ENCODE measurements at places on chromosomes 3 and 15. TPM values are rescaled to one million over a fixed set of nuclear protein-coding genes. Genes with fewer than 3 reads are reported as not detected.
A peak's percentile ranks its signal among the peaks of the same experiment; 100 is the strongest.

The MCF2L2 gene
- polyA plus RNA-seq, result 2.1 TPM

The TM4SF1 gene
- not detected for polyA plus RNA-seq

The ARHGAP31 gene
- 3.4 TPM for polyA plus RNA-seq

DNA sequence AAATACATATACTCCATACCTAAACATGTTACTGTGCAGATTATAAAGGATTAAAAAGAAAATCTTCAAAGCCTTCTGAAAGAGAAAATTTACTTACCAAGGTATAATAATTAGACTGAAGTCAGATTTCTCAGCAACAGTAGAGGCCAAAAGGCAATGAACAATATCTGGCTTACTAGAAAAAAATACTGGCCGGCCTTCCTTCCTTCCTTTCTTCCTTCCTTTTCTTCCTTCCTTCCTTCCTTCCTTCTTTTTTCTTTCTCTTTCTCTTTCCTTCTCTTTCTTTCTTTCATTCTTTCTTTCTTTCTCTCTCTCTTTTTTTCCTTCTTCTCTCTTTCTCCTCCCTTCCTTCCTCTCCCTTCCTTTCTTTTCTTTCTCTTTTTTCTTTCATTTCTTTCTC lies 209.6 kb downstream of the KCNH8 start:
- no peak for DNase-seq
- H3K4me1 ChIP-seq, result no peaks in the 10 kb centered on the region
- H3K4me3 ChIP-seq, result no peak overlapping the region
- H3K36me3 ChIP-seq, result no peaks in the 10 kb centered on the region

DNA sequence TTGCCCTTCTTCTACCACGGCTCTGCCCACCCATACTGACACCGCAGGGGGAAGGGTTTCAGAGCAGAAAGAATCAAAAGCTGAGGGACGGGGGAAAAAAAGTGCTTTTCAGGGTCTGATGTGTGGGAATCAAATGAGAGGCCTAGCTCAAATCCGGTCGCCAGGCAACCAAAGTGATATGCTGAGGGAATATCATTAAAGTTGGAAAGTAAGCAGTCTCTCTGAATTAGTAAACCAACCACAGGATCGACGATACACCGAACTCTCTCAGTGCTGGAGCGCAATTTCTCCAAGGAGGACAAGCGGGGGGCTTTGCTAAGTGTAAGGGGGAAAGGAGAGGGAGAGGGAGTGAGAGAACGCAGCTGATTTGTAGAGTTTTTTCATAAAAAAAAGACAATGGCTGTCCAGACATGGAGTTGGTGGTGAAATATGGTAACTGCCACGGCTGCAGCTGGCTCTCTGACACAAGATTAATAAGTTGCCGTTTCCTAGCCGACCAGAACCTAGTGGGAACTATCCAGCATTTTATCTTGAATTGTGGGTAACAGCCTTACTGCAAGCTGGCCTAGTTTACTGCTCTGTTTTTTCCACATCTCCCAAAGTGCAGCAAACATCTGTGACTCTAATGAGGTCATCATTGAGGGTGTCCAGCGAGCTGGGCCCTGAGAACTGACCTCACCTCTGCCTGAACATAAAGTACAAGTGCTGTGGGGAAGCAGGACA lies 530.2 kb downstream of the SOX2 start:
- no peak for DNase-seq
- H3K27ac ChIP-seq, result no peak overlapping the region
- H3K36me3 ChIP-seq, result no peaks in the 10 kb centered on the region
- no peaks in the 10 kb centered on the region for H3K4me1 ChIP-seq
- H3K27me3 ChIP-seq, result no peaks in the 10 kb centered on the region

DNA sequence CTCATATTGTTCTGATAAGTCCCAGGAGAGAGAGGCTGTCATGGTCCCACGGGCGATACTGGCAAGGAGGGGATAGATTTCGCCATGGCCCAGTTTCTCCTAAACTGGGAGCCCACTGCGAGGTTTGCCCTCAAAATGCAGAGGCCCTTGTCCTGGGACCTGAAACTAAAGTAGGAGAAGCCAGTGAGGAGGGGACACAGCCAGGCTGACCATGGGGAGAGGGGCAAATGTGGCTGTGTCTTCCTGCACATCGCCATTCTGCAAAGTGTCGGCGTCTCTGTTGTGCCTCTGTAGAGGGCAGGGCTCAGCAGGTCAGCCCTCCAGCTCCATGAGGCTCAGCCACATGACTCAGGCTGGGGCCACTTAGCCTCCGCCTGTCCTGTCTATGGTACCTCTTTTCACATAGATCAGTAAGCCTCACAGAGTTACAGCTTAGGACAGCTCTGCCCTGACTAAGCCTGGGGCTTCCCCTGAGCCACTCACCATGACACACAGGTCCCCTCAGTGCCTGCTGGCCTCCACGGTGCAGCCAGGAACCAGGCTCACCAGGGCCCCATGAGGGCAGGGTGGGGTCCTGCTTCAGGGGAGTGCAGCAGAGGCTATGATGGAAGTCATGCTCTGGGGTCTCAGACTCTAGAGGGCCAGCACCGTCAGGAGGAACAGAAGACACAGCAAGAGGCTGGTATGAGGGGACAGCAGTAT lies 28.6 kb upstream of the PLXNA1 start:
- no peaks in the 10 kb centered on the region for H3K4me1 ChIP-seq
- no peak overlapping the region for H3K4me3 ChIP-seq
- no peak for DNase-seq
- no peaks in the 10 kb centered on the region for H3K27me3 ChIP-seq
- H3K27ac ChIP-seq, result no peak overlapping the region
- no peaks in the 10 kb centered on the region for H3K36me3 ChIP-seq

- DNase-seq, result no peak
- H3K27me3 ChIP-seq, result no peaks in the 10 kb centered on the region
- H3K4me3 ChIP-seq, result no peak overlapping the region
- no peaks in the 10 kb centered on the region for H3K36me3 ChIP-seq
- H3K4me1 ChIP-seq, result no peaks in the 10 kb centered on the region
Observed at GRCh38 chr3:6785726-6786125, 75.2 kb upstream of the GRM7 start.

- no peaks in the 10 kb centered on the region for H3K27me3 ChIP-seq
- no peak overlapping the region for H3K4me3 ChIP-seq
- H3K27ac ChIP-seq, result no peak overlapping the region
- no peaks in the 10 kb centered on the region for H3K36me3 ChIP-seq
- H3K4me1 ChIP-seq, result no peaks in the 10 kb centered on the region
Observed at GRCh38 chr3:154034797-154035330, 86.3 kb upstream of the ARHGEF26 start.

DNA sequence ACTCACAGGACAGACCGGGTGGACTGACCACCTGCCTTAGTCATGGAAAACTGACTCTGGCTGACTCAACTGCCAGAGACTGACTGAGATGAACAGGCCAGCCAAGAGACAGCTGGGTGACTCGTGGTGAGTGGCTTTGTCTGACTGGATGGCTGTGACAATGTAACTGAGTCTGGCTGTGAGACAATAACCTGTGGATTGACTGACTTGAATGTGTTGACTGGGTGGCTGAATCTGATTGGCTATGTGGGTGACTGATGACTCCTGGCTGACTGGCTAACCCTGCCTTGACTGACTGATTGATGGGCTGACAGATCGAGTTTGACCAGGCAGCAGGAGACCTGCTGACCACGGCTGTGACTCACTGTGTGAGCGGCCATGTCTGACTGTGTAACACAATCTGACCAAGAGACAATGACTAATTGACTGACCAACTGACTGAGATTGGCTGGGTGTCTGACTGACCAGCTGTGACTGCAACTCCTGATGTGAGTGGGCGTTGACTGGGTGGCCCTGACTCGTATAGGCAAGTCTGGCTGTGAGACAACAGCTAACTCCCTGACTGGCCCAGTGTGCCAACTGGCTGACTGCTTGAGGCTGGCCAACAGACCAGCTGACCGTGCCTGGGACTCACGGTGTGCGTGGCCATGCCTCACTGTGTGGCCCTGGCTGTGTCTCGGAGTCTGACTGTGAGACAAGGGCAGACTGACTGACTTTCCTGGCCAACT lies 509.1 kb downstream of the SHQ1 start:
- no peak overlapping the region for H3K4me3 ChIP-seq
- no peak for DNase-seq
- H3K36me3 ChIP-seq, result no peaks in the 10 kb centered on the region
- H3K27me3 ChIP-seq, result no peaks in the 10 kb centered on the region

DNA sequence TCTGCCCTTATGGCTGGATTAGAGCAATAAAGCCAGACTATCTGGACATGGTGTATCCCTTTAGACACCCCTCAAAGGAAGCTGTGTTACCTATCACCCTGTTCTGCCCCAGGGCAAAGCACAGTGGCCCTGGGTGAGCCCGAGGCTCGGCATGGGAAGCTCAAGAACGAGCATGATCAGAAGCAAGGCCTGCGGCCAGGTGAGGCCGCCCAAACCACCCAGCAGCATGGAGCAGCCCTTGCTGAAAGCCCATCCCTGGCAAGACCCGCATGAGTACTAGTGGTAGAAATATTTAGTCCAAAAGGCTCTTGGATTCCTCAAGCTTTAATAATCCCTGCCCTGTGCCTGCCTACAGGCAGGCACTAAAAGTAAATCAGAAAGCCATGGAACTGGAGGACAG lies 261.1 kb downstream of the MEX3B start:
- no peak for DNase-seq
- no peak overlapping the region for H3K27ac ChIP-seq
- H3K4me1 ChIP-seq, result no peaks in the 10 kb centered on the region
- H3K27me3 ChIP-seq, result no peaks in the 10 kb centered on the region

GRCh38 chr3:65170390-65171042 lies 482.7 kb upstream of the ADAMTS9 start:
- no peak for DNase-seq
- no peak overlapping the region for H3K27ac ChIP-seq
- H3K4me1 ChIP-seq, result no peaks in the 10 kb centered on the region
- no peak overlapping the region for H3K4me3 ChIP-seq

The CLRN1 gene
- not detected for polyA plus RNA-seq

- peak overlapping the region; percentile 96 for H3K27ac ChIP-seq
- H3K4me3 ChIP-seq, result peak overlapping the region; percentile 60
- no peaks in the 10 kb centered on the region for H3K27me3 ChIP-seq
- peaks cover 19% of the 10 kb centered on the region for H3K36me3 ChIP-seq
Observed at GRCh38 chr3:13009946-13010315, 63.3 kb downstream of the IQSEC1 start.

The NR1I2 gene
- 0.72 TPM for polyA plus RNA-seq
